Lower leg skin (tissue), 4 donors: ENCODE measurements at places on chromosomes 2 and 18.
A peak's percentile ranks its signal among the peaks of the same experiment; 100 is the strongest.

GRCh38 chr2:113224647-113225236, 51.0 kb downstream of the PSD4 start:
- DNase-seq = no peak

DNA sequence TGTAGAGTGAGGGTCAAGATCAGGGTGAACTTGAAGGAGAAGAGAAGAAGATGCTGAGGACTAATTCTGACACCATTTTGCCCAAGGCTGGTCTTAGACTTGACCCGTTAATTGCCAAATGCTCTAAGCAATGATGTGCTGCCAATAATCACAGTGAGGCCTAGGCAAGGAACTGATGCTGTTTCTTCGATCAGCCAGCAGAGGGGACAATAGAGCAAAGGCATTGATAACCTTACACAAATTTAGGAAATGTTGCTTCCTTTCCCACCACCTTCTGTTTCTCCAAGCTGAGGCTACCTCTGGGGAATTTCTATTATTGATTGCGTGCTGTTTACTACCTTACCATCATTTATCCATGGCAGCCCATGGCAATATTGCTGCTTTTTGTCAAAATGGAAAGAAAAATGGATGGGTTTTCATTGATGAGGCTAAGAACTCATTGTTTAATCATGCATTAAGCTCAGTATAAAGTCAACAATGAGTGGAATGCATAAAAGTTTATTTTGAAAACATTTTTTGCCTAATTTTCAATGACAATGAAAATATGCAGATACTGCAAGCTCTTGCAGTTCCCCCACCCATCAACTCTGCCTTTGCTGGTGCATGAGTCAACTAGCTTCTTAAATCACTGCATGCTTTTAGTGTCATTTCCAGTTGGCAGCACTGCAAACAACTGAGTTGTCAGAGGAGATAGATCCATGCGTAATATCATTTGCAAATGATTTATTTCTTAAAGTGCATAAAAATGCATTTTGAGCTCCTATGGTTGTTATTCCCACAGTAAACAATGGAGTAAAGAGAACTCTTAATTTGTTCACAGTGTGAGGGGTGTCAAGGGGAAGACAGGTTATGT, 116.4 kb upstream of the NYAP2 start:
- DNase-seq = no peak

GRCh38 chr2:136253288-136254004, 135.5 kb upstream of the CXCR4 start:
- peak; percentile 38 for DNase-seq

DNA sequence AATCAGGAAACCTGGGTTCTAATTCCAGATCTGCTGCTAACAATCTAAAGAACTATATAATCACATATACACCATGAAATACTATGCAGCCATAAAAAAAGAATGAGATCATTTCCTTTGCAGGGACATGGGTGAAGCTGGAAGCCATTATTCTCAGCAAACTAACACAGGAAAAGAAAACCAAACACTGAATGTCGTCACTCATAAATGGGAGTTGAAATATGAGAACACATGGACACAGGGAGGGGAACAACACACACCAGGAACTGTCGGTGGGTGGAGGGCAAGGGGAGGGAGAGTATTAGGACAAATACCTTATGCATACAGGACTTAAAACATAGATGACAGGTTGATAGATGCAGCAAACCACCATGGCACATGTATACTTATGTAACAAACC, 33.2 kb downstream of the CDH2 start:
- DNase-seq = no peak

- DNase-seq = no peak
These were observed 154.3 kb downstream of the PLCL1 start for GRCh38 chr2:197958592-197959150.

DNA sequence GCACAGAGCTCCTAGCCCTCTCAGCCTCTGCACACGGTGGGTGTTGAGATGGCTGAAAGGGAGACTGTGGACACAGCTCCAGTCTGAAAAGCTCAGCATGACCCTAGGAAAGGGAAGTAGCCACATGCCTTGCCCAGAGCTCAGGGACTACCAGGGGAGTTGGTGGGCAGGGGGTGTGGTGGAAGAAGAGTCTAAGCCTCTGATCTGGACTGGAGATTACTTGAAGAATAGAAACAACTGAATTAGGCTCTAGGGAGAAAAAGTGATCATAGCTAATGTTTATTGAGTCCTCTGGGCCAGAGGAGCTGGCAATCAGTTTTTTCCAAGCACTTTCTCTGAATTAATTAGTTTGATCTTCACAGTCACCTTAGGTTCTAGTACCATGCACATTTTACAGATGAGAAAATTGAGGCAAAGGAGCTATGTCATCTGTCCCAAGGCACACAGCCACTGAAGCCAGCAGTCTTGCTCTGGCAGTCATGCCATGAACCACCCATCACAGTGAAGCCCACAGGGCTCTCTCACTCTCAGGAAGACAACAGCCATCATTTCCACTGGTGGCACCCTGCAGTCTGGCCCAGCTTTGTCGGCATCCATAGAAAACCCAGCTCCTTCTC, 10.3 kb downstream of the SDC1 start:
- no peak for DNase-seq

DNA sequence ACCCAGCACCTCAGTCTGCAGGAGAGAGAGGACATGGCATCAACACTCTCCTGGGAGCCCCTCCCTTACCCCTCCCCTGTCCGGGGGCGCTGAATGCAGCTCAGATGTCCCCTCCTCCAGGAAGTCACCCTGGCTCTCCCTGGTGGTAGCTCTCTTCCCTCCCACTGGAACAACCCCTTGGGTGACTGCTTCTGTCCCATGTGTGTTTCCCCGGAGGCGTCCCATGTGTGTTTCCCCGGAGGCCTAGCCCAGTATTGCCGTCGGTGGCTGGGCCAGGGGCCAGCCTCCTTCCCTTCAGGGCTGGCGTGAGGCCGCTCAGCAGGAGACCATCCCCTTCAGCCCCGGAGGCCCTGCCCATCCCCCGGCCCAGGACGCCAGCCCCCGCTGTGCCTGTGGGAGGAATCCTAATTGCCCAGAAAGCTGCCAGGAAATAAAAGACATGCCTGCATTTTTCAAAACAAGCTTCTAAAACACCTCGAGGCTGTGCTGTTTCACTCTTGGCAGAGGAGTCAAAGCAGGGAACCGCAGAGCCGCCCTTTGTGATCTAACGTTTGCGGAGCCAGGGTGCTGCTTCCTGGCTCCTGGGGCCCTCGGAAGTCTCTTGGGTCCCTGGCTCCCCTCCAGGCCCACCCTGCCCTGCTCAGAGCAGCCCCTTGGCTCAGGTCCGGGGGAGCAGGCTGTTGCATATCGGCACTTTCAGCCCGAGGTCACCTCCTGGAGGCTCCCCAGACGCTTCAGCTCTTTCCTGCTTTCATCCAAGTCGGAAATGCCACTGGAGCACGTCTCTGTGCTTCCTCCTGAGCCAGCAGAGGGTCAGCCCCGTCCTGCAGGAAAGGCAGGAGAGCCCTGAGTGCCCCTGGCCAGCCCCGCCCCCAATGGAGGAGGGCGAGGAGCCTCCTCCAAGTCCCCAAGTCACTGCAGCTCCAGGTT, 11.4 kb downstream of the SNED1 start:
- peak; percentile 87 for DNase-seq

DNA sequence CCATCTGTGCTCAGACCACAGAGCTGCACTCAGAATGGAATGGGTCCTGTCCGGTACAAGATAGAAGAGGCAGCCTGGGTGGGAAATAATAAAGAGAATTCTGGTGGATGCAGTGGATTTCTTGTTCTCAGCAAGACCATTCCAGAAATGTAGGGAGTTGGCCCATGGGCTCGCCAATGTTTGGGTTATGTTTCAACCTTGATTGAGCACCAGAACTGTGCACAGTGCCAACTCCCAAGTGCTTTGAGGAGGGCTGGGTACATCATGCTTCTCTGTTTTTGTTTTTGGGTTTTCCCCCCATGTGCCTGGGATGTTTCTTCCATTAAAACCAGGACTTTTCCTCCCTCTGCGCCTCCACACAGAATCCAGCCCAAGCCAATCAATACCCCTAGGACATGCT, 304.1 kb downstream of the TNS1 start:
- DNase-seq = no peak
